Activated CD4-positive, alpha-beta T cell treated with anti-CD3 and anti-CD28 coated beads, Interleukin-2, amount 50 U/mL, for 4 hours (primary cell): ENCODE measurements at places on chromosomes 1 and 21.

DNA sequence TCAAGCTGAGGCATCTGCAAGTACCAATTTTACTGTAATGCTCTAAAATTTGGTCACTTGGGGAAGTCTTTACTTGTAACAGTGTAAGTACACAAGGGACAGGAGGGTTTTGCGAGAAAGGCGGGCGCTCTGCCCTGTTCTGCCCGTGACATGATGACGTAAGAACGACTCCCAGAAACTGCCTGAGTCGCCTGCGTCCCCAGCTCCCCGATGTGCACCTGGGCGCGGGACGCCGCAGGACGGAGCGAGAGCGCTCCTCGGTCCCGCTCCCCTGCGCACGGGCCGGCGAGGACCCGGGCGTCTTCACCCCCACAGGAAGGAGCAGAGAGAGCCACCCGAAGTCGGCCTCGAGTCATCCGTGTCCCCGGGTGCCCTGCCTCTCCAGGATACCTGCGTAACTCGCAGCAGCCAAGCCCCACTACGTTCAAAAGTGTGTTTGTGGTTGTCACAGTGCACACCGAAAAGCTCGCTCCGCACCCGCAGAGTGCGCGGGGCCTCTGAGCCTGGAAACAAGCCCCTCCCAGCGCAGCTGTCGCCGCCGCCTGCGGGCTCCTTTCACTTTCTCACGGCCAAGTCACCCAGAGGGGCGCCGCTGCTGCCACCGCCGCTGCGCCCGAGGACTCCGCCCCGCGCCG lies 3.3 kb upstream of the ZBTB18 start:
- no peak for DNase-seq

- DNase-seq, result no peak
These were observed 27.1 kb upstream of the RERE start for GRCh38 chr1:8844501-8845006.

- no peak for DNase-seq
These were observed 114.1 kb downstream of the ZNF648 start for GRCh38 chr1:181947441-181947840.

DNA sequence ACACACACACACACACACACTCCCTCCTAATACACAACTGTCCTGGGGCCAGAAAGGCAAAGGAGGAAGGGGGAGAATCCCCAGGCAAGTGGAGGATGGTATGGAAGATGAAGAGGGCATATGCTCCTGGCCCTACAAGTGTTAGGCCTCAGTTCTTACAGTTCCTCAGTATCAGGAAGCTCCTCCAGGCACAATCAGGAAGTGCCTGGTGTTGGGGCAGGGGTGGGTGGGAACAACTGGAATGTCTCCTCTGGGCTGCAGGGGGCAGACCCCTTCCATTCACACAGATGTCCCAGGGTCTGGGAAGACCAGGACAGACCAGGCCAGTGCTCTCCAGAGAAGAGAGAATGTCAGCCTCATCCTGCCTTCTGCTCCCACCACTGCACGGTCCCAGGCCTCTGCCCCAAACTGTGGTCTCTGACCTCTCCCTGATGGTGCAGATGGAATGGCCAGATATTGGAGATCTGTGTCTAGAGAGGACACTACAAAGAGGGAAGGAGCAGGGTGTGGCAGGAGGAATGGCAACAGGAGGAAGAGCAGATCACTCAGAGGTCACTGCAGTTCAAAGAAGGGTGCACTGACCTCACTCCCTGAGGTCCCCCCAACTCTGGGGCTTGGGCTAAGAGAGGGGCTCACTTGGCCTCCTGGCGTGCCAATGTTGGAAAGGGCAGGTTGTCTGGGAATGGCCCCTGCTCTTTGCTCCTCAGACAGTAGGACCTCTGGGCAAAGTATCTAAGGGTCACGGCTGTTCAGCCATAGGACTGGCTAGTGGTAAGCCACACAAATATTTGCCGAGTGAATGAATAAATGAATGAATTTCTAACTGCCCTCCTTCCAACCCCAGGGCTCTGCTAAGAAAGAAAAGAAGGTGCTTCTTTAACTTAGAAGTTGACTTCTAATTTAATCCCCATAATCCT lies 2.5 kb upstream of the DENND2D start:
- DNase-seq, result no peak

GRCh38 chr1:211986628-211987254 lies 48.6 kb downstream of the INTS7 start:
- DNase-seq, result no peak

DNA sequence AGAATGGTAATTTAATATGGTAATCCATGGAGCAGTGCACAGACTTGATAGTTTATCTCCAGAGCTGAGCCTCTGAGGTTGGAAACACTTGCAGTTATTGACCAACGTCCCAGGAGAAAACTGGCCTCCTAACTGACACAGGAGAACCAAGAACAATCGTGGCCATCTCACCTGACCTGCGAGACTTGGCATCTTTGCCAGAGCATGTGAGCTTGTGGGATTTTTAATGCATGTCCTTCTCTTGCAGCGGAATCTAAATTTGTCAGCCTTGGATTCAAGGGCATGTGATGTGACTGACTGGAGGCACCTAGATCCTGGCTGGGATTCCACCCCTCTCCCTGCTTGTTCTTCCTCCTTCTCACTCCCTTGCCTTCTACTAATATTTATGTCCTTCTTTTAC lies 27.8 kb upstream of the SLC26A9 start:
- no peak for DNase-seq

GRCh38 chr1:198116069-198116468 lies 40.7 kb upstream of the NEK7 start:
- DNase-seq, result no peak

GRCh38 chr1:204633665-204634064 lies 51.9 kb downstream of the LRRN2 start:
- no peak for DNase-seq

DNA sequence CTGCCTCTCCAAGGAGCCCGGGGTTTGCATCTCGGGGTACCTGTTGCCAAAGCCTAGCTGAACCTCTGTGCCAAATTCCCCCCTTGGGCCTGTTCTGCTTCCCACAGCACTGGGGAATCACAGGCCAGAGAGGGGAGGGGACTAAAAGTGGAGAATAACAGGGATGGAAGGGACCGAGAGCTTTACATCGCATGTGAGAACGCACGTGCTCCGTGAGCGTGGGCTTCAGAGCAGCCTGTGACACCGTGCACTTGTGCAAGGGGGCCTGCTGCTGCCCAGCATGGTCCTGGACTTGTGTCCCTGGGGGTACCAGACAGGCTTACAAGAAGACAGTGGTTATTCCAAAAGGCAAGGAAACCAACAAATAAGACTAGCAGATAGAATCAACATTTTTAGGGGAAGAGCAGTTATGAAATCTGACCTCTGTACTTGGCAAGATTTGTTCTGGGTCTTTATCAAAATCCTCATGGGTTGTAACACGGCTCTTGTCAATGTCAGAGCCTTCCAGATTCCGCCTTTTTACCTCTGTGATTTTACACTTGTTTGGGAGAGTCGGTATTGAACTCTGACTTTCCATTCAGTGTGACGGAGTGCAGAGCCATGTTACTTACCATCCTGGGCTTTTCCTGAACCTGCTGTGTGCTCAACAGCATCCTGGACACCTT lies 36.2 kb upstream of the TNFRSF1B start:
- DNase-seq, result no peak

GRCh38 chr1:220734571-220735326 lies 13.4 kb upstream of the MTARC2 start:
- DNase-seq, result no peak

DNA sequence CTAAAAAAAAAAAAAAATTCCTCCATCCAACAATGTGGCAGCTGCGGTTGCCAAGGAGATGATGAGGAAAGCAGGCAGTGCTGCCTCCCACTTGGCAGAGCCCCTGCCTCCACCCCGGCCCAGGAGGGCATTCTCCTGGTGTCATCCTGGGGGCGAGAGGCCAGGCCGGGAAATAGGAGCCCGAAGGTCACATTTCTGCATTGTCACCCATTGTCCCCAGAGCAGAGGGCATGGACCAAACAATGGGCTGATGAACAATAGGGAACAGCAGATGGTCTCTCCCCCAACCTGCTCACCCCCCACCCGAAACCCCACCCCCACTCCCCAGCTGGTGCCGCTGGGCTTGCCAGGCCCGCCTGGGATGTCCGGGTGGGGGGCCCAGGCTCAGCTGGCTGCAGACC lies 37.3 kb downstream of the CAMK2N1 start:
- DNase-seq, result no peak

GRCh38 chr1:22978299-22978698 lies 5.6 kb upstream of the LACTBL1 start:
- no peak for DNase-seq

GRCh38 chr1:66248257-66248656 lies 285.7 kb upstream of the SGIP1 start:
- DNase-seq, result no peak

- DNase-seq, result no peak
These were observed at the start of gene NR0B2 for GRCh38 chr1:26913754-26914619. Gene NR0B2, minus strand, starts transcription at chr1:26913975. Its CDS starts 35 bp downstream, at chr1:26913940.

DNA sequence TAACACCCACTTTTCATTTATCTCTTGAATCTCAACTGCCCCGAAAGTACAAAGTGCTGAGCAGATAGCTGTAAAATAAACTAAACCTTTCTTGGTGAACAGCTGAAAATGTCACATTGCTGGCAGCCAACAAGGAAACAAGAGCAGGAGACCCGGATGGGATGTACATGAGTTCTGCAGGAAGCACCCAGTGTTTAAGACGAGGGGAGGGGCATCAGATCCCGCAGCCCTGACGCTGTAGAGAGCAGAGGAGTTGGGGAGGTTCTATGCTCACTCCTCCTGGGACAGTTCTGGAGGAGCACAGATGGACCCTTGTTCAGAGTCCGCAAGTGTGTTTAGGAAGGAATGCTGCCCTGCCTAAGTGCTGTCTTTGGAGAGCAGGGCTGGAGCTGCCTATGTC lies 32.0 kb upstream of the EPHA8 start:
- no peak for DNase-seq

DNA sequence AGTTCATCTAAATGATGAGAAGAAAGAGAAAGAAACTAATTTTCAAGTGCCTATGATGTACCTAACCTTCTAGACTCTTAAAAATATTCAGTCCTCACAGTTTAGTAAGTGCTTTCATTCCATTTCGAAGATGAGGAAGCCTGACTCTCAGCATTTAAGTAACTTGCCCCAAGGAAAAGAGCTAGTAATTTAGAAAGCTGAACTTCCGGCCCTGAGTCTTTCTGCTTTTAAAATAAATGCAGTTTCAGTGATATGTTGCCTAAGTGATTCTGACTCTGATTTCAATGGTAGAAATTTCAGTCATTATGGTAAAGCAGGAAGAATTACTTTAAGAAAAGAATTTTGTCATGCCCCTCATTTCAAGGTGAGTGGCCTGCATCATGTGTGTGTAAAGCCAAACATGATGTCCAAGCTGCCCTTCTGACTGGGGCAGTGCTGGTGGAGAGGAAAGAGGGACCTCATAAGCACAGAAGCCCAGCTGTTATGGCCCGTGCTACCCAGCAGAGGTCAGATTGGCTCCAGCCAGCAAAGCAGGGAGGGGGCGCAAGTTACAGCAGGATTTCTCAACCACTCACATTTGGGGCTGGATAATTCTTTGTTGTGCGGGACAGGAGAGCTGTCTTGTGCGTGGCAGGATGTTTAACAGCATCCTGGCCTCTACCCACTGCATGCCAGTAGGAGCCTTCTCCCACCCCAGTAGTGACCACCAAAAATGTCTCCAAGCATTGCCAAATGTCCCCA lies 10.7 kb downstream of the ATP1A4 start:
- no peak for DNase-seq

DNA sequence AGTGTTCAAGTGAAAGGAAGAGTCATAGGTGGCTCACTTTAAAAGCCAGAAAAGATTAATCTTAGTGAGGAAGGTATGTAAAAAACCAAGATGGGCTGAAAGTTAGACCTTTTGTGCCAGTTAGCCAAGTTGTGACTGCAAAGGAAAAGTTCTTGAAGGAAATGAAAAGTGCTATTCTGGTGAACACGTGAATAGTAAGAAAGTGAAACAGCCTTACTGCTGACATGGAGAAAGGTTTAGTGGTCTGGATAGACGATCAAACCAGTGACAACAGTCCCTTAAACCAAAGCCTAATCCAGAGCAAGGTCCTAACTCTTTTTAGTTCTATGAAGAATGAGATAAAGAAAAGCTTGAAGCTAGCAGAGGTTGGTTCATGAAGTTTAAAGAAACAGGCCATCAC lies 106.4 kb downstream of the CTH start:
- no peak for DNase-seq

DNA sequence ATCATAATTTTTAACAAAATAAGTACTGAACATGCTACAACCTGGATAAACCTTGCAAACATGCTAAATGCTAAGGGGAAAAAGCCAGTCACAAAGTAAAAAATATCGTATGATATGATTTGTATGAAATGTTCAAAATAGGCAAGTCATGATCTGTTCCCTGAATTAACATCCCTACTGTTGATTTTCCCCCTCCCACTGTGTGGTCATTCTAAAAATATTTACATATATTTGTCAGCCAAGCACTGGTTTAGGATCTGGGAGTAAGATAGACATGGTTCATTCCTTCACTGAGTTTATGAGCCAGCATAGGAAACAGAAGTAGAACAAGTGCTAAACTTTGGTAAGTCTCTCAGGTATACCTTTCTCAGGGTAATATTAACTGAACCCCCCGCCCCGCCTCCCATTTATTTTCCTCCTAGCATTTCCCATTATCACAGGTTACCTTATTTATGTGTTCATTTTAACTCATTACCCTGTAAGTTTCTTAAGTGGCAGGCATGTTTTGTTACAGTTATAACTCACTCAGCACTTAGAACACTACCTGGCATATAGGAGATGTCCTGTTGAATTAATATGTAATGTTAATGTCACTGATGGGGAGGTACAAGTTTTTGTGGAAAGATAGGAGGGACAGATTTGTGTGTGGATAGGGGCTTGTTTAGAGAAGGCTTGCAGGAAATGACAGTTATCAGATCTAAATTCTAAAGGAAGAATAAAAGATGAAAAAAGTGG lies 12.3 kb downstream of the UQCRH start:
- DNase-seq, result no peak

DNA sequence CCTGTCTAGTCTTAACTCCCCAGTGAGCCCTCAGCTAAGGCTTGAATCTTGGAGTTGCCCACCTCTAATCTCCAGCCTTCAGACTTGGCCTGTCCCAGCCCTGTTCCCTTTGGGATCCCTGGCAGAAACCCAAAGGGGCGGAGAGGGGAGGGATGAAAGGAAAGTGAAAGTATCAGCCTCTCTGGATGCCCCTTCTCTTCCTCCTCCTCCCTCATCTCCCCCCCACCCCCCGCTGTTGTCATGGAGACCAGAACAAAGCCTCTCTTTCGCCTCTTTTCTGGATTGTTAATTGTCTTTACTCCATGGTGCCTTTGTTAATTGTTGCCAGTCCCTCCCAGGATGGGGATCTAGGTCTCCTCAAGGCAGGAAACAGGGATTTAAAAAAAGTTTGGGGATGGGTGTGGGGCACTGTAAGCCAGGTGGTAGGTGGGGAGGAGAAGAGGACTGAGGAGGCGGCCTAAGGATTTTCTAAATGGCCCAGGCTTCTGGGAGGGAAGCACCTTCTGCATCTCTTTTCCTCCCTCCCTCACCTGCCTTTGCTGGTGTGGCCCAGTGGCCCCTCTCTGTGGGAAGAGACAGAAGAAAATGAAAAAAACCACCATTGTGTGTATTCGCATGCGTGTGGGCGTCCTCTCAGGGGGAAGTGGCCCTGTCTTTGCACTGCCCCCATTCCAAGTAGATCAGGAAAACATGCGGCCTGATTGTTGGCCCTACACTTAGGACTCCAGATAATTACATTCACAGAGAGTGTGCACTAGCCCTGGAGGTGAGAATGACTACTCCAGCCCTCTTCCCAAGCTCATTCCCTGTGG lies 7.5 kb upstream of the SOX13 start:
- no peak for DNase-seq
